Coronary artery (tissue), 2 donors: ENCODE measurements at places on chromosomes 6 and 20.

DNA sequence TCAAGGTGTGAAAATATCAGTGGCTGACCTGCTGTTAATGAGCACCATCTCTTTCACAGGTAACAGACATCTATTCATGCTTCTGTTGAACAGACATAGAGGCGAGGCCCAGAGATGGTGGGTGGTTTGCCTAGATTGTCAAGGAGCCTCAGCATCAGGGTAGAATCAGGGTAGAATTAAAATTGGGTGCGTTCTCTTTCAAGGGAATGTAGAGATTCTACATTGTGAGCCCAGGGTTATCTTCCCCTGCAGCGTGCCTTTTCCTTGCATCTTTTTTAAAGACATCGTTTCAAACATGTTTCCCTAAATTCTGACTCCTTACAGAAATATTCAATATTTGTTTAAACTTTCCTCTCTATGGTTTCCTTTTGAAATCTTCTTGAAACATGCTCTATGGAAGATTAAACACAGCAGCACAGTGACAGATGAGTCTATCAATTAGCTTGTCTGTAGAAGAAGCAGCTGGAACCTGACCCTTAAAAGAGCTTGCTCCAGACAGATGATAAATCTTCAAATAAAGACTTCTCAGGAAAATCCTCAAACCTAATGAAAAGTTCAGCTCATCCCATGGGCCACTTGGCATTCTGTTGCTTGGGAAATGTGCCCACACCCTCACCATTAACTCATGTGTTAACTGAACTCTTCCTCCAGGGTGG is 119.8 kb downstream of the IPCEF1 start:
- no peak for DNase-seq

DNA sequence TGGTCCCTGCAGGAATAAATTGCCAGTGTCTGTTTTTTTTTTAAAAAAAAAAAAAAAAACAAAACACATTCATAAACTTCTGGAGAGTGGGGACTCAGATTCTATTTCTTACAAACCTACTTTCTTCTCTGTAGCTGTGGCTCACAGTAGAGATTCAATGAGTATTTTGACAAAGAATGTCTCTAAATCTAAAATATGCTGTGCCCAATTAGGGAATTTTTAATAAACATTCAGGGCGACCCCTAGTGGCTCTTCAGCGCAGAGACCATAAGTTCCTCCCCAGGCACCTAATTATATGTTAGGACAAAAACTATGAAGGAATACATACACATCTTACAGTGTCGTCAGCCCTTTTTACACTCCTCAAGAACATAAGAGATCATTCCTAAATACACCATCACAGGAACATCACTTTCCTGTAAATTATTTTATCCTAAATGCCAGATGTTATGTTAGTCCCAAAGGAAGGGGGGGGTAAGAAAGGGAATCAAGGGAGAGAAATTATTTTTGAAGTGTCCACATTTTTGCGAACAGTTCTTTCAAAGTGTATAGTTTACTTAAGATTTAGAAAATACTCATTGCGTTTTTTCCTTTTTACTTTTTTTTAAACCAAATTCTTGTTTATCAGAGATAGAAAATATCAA is 21.8 kb upstream of the NAA20 start:
- no peak for DNase-seq

- no peak for DNase-seq
Measured at GRCh38 chr20:7696311-7696710, 243.9 kb downstream of the HAO1 start.

DNA sequence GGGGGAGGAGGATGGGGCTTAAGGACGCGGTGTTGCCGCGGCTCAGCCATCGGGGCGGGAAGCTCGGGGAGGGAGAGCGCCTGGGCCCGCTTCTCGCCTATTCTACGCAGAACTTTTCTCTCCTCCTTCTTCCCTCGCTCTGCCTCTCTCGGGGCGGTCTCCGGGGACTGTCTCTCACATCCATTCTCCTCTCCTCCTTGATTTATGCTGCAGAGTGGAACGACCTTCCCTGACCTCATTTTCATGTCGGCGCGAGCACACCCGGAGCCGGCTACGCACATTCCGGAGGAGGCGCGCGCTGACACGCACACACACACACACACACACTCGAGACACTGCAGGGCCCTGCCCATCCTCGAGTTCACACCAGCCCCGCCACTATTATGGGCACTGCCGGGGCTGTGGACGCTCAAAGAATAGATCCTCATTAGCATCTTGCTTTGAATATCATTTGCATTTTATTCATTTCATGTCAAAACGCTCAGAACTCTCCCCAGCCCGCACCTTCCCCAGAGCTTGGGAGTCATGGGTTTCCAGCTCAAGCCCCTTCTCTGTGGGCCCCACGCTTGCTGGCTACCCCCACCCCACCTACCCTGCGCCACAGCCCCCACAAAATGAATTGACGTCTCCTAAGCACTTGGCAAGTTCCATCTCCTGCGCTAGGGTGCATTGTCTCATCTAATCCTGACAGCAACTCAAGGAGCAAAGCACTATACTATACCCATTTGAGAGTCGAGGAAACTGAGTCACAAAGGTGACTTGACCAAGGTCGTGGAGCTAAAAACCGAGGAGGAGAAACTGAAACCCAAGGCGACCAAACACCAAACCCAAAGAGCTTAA is 36.8 kb downstream of the NCR2 start:
- no peak for DNase-seq

DNA sequence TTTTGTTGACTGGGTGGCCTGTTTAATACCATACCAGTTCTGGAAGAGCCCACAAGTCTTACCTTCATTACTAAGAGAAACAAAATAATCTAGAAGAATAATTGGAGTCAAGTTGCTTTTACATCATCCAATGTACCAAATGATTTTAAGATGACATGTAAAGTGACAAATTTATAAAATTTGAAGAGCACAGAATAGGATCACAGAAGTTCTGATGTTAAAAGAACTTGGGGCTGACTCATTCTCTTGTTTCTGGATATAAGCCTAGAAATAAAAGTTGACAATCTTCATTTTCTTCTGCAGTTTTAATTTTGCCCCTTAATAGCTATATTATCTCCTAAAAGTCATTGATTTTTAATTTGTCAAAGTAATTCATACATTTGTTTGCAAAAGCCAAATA is 317.5 kb upstream of the MARCKS start:
- no peak for DNase-seq

DNA sequence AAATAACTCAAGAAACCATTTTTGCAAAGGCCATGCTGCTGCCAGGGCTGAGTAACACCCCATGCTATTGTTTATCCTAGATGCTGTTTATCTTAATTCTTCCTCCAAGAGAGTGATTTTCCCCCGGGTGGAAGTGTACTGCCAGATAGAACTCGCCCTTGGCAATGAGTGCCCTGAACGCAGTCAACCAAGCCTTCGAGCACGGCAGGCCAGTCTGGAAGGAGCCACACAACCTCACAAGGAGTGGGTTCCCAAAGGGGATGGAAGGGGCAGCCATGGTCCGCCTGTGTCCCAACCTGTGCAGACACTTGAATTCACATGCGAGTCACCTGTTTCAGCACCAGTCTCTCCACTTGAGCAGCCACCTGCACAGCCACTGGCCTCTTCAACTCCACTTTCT is 31.9 kb downstream of the PNPLA1 start:
- no peak for DNase-seq

GRCh38 chr6:100430962-100431361 is 33.8 kb downstream of the SIM1 start:
- DNase-seq, result no peak

DNA sequence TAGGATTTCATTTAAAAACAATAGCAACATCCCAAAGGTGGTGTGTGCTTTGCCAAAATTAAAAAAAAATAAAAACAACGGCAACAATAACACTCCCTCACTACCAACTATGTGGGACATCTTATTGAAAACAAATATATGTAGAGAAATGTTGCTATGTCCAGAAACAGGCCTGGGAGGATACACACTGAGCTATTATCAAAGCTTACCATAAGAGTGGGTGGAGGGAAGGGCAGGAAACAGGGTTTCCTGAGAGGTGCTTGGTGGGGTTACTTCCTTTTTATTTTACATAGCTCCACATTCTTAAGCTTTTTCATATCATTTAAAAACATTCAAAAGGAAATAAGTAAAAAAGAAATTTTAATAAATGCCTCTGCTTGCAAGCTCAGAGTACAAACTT is 150.0 kb upstream of the RIPOR2 start:
- DNase-seq, result no peak

GRCh38 chr6:147033267-147033666 is 170.9 kb upstream of the STXBP5 start:
- DNase-seq, result no peak

GRCh38 chr6:133833949-133834359 is 55.0 kb upstream of the TCF21 start:
- DNase-seq, result no peak

DNA sequence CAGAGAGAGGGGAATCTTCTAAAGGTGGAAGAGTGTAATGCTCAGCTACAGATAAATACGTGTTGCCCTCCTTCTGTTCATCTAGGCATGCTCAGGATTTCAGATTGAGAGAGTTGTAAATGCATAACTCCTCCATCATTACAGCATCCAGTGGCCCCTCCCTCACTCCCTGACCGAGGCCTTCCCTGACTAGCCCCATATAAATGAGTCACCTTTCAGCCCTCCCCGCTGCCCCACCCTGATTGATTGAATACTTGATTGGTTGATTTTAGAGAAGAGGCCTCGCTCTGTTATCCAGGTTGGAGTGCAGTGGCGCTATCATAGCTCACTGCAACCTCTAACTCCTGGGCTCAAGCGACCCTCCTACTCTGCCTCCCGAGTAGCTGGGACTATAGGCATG is 193.7 kb downstream of the EYA2 start:
- DNase-seq, result no peak

GRCh38 chr6:24016857-24017256 is 109.2 kb upstream of the NRSN1 start:
- no peak for DNase-seq

DNA sequence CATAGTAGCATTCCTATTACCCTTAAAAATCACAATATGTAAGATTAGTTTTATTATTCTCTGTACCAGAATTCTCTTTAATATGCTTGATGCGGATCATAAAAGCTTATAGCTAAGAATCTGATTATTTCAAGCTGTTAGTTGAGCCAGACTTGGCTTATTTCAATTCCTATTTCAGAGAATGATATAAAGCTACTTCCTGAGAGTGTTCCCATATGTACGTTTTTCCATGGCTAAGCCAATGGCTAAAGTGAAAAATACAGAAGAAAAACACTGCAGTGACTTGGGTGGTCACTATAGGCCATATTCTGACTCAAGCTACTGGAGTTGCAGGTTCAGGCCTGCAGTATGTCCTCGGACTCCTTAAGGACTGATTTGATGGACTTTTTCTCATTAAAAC is 97.9 kb upstream of the EEF1E1 start:
- no peak for DNase-seq

DNA sequence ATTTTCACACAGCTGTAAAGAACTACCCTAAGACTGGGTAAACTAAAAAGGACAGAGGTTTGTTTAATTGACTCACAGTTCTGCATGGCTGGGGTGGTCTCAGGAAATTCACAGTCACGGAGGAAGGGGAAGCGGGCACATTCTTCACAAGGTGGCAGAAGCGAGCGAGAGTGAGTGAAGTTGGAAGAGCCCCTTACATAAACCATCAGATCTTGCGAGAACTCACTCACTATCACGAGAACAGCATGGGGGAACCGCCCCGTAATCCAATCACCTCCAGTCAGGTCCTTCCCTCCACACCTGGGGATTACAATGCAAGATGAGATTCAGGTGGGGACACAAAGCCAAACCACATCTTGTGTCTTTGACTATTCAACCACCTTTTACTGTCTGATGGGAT is 700.5 kb downstream of the TENT5A start:
- DNase-seq, result no peak

DNA sequence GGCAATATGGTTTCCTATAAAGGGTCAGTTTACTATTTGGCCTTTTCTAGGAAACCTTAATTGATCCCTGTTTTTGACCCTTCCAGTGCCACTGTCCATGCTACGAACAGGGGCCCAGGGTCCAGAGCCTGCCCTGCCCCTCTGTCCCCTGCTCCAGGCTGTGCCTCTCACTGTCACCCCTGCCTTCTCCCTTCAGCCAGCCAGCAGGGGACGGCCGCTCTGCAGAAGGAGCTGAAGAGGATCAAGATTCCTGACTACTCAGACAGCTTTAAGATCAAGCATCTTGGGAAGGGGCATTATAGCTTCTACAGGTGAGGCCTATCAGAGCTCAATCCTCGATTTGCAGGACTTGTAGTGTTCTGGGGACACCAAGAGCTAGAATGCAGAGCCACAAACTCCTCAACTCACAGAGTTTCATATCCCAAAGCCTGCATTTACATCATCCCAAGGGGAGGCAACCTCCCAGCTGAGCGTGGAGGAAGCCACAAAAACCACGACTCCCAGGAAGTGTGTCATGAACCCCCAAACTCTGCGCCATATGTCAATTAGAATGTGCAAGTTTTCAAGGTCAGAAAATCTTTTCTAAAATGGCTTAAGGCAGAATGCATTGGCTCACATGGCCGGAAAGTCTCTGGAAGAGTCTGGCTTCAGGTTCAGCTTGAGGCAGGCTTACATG is 3.6 kb downstream of the BPI start:
- DNase-seq, result no peak

DNA sequence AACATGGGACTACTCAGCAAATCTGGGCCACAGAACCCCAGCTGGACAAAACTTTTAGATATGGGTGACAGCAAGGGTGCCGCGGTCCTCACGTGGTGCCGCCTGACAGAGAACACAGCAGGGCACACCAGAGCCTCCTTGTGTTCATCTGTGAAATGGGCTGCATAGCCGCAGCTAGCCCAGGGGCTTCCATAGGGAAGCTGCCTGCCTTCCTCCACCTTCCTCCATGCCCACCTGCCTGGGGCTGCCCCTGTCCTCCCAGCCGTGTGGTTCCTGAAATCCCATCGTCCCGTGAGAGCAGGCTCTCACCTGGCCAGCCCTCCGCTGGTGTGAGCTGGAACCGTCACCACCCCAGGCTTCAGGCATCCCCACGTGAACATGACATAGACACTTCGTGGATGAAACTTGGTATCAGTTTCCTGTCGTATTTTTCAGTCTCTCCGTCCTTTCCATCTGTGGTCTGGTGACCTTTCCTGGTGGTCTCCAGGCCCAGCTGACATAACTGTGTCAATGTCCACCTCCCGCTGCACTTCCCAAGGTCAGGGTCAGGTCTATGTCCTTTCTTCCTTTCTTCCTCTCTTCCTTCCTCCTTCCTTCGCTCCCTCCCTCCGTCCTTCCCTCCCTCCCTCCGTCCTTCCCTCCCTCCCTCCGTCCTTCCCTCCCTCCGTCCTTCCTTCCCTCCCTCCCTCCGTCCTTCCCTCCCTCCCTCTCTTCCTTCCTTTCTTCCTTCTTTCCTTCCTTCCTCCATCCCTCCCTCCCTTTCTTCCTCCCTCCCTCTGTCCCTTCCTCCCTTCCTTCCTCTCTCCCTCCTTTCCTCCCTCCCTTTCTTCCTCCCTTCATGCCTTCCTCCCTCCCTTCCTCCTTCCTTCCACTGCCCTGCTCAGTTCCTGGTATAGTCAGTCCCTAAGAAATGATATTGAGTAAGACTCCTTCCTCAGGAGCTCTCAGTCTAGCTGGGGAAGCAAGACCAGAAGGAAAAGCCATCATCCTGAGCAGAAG is 78.8 kb downstream of the GRM4 start:
- DNase-seq, result no peak
